ENCODE measurements at places on chromosomes 6 and 20.

GRCh38 chr6:7671076-7671475 lies 54.8 kb upstream of the BMP6 start:
- DNase-seq: no peak

DNA sequence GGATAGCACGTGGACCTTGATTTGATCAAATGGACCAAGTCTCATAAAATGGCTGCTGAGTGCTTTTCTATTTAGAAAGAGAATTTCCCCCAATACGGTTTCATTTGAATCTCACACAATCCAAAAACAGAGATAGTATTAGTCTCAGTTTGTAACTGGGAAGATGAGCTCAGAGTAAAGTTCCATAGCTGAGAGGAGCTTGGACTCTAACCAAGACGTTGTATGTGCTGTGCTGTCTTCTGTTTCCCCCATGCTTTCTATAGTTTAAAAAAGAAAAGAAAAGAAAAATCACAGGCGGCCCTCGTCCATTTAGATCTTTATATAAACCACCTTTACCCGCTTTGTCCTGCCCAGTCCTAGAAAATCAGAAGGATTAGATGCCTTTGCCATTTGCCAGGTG lies 58.1 kb downstream of the AKAP12 start:
- no peak for DNase-seq

DNA sequence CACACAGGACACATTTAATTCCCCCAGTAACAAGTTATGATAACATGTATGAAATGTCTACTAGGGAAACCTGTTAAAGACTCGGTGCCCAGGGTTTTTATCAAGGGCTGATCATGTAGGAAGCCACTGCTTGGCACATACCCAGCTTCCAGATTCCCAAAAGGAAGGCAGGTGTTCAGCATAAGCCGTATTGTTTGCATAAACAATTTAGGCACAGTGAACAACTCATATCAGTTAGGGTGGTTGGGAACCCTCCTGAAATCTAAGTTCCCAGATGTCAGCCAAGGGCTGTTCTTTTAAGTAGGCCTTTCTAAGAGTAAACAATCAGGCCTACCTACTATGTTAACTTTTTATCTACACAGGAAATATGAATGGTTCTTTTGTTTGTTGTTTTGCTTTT lies 74.1 kb downstream of the ASXL1 start:
- DNase-seq: no peak

DNA sequence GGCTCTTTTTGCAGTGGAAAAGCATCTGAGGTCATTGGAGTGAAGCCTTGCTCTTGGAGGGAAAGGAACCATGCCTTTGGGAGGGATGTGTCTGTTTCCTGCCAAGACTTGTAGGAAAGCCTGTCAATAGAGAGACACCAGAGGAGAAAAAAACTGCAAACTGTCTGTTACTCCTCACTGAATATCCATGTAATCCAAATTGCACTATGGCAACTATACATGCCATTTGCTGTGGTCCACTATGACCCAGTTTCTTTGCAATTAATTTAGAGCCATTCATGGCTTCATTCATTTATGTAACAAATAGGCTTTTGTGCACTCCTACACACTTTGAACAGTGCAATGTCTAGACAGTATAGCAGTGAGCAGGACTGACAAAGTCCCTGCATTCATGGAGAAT lies 296.5 kb downstream of the SLC35F1 start:
- no peak for DNase-seq

DNA sequence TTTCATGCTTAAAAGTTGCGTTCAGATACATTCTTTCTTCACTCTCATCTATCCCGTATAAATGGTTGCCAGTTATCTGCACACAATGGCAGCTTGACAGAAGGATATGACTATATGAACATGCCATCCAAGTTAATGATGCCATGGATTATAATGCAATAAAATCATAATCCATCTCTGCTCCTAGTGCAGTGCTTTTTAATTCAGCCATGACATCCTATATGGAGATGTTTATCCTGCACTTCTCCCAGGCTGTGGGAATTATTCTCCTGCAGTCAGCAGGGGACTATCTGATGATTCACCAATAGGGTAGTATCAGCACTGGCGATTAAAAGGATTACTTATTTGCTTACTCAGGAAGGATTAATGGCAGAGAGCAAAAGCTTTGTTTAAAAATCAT lies 273.8 kb downstream of the SAMD5 start:
- DNase-seq: no peak

GRCh38 chr6:121223930-121224329 lies 110.3 kb downstream of the TBC1D32 start:
- no peak for DNase-seq

Data from activated naive CD4-positive, alpha-beta T cell treated with Interleukin-2 at 50 U/mL for 16 hours (primary cell).